ENCODE measurements at places on chromosomes 1 and 21.

DNA sequence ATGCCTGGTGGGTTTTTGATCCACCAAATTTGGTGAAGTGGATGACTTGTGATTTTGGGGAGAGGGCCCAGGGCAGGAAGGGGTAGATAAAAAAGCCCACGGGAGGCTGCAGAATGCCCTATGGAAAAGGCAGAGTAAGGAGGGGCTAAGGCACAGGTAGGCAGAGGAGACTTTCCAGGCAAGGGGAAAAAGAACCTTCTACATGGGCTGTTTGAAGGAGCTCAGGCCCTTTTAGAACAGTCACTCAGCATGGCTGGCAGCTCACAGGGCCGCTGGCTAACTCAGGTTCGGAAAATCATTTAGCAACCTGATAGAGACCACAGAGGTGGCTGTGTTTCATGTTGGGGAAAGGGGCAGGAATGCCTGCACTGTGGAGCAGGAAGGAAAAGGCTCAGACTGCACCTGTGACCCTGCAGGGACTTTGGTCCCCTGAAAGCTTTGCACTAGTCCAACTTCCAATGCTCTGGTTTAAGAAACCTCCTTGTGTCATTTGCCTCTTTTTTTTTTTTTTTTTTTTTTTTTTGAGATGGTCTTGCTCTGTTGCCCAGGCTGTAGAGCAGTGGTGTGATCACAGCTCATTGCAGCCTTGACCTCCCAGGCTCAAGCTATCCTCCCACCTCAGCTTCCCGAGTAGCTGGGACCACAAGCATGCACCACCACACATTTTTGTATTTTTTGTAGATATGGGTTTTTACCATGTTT lies 58.5 kb upstream of the ENAH start:
- no peak for DNase-seq

GRCh38 chr1:2878591-2878990 lies 77.1 kb upstream of the TTC34 start:
- DNase-seq, result no peak

GRCh38 chr1:40898431-40898901 lies 36.3 kb upstream of the CITED4 start:
- DNase-seq, result no peak

DNA sequence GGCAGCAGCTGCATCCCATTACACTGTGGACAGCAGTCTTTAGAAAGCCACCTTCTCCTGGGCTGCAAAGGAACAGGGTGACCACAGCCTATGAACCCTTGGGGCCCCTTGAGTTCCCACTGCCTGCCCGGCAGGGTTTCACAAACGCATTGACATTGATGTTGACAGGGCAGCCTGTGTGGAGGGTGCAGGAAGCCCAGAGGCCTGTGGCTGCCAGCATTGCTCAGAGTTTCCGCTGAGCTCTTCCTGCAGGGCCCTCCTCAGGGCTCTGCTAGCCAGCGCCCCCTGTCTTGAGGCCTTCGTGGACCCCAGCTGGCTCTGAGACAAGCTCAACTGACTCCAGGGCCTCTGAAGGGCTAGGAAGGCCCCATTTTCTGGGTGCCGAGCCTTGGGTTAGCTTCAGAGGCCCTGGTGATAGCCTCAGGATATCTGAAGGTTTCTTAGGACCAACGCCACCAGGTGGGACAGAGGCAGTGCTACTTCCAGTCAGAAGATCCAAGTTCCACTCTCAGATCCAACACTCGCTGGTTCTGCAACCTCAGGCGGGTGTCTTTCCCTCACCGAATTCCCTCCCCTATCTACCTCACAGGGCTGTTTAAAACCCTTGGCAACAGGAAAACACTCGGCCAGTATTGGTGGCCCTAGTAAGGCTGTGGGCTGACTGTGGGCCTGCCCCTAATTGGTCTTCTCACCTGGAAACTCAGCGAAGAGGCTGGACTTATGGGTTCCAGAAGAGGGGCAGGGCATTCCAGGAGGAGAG lies 27.2 kb upstream of the EPS8L3 start:
- DNase-seq, result no peak
